GM13976 (cell line): ENCODE measurements at places on chromosomes 11 and 22.

DNA sequence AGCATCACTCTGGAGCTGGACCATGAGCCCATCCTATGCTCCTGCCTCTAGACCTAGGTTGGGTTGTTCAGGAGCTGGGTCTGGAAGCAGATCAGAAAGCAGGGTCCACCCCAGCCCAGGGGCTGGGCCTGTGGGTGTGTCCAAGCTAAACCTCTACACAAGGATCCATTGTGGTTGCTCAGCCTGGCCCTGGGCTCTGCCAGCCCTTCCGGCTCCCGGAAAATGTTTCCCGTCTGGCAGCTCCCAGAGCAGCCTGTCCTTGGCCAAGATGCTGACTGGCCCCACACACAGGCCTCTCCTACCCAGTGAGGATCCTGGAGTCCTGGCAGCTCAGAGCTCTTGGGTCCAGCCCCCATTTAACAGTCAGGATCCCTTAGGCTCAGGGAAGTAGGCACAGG, 35.3 kb upstream of the FCHSD2 start:
- no peak for DNase-seq

DNA sequence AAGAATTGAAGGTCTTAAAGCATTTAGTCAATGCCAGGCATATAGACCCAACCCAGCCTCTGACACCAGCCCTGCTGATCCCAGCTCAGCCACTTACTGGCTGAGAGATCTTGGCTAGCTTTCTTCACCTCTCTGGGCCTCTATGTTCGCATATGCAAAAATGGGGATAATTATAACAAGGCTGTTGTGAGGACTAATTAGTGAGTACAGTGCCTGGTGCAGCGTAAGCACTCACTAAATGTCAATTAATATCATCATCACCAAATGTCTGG, 10.5 kb downstream of the CHST1 start:
- DNase-seq: no peak

DNA sequence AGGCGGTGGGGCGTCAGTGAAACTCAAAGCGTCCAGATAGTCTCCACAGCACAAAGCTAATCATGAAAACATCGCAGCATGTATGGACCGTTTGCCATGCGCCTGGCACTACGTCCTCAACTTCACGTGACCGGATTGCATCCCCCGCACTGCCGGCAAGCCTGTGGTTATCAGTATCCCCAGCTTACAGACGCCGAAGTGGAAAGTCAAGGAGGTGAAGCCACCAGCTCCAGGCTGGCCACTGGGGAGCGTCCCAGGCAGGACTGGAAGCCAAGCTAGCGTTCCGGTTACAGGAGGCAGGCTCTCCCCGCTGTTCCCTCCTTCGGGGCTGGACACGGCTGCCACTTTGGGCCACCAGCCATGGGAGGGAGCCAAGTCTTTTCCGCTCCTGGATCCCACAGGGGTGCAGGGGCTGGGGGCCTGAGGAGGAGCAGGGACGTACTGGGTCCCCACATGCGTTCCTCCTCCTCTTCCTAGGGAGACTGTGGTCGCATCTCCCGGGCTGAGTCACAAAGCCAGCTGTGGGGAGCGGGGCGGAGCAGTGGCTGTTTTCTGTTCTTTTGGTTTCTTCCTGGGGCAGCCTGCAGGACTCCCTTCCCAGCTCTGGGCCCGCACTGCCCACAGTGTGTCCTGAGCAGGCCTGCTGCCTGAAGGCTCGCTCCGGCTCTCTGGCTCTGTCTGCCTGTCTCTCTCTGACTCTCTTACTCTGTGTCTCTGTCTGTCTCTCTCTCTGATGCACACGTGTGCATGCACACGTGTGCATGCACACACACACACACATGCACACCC, 4.3 kb upstream of the OSBPL5 start:
- no peak for DNase-seq

GRCh38 chr11:44315947-44316658, 6.2 kb upstream of the ALX4 start:
- DNase-seq: no peak

DNA sequence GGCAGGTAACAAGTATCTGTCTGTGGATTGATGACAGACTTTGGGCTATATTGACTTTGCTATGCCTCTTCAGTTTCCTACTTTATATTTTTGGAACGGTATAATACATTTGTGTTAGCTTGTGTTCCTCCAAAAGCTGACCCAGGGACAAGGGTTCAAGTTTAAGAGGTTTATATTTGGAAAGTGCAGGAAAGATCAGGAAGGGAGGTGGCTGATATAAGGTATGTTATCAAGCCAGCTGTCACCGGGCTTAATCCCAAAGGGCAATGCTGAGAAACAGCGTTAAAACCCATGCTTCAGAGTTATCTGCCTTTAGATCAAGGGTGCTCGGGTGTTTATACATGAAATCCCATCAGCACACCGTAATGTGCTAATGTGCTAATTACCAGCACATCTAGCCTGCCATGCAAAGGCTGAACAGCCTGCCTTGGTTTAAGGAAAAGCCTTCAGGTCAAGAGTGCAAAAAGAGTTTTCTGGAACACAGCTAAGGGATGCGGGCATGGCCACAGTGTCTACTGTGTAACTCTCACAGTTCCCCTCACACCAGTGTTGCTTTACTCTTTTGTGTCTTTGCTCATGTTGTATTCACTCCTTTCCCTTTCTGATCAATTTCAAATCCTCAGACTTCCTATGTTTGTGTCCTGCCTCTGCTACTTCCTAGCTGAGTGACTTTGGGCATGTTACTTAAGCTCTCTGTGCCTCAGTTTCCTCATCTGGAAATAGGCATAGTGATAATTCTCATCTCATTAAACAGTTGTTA, 77.5 kb downstream of the BDNF start:
- no peak for DNase-seq

DNA sequence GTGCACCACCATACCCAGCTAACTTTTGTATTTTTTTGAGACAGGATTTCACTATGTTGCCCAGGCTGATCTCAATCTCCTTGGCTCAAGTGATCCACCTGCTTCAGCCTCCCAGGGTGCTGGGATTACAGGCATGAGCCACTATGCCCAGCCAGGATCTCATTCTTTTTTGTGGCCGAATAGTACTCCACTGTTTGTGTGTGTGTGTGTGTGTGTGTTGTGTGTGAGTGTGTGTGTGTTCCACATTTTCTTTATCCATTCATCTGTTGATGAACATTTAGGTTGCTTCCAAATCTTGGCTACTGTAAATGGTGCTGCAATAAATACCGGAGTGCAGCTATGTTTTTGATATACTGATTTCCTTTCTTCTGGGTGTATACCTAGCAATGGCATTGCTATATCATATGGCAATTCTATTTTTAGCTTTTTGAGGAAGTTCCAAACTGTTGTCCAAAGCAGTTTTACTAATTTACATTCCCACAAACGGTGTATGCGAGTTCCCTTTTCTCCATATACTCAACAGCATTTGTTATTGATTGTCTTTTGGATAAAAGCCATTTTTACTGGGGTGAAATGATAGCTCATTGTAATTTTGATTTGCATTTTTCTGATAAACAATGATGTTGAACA, 105.4 kb downstream of the TTC28 start:
- no peak for DNase-seq

- no peak for DNase-seq
These were observed 156.5 kb upstream of the SOX6 start for GRCh38 chr11:16512899-16513241.

DNA sequence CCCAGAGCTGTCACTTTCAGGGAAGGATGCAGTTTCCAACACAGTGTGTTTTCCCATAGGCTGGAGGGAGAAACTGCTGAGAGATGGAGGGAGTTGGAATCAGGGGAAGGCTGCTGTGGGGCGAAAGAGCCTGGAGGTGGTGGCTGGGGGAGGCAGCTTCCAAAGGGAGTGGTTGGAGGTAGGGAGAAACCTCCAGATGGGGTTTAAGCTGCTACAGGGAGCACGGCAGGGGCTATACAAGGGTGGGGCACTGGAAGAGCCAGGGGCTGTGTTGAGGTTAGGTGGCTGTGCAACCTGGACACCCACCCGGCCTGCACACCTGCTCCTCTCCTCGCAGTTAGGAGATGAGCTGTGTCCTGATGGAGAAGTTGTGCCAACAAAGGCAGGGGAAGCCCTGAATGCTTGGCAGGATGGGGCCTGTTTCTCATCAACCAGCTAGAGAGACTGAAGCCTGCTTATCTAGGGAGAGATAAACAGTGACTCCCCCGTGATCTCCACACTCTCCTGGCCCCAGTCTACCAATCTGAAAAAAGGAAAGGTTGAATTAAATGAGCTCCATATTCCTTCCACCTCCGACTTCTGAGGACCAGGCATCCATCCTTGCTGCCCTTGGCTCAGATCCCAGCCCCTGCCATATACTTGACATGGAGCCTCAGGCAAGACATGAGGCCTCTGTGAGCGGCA, 3.6 kb upstream of the SLCO2B1 start:
- DNase-seq: no peak

GRCh38 chr11:45238724-45239123, 47.4 kb downstream of the SYT13 start:
- DNase-seq: no peak

GRCh38 chr11:75346912-75347647, 4.4 kb downstream of the ARRB1 start:
- no peak for DNase-seq

GRCh38 chr11:111327908-111328624, 29.7 kb downstream of the POU2AF3 start:
- no peak for DNase-seq

DNA sequence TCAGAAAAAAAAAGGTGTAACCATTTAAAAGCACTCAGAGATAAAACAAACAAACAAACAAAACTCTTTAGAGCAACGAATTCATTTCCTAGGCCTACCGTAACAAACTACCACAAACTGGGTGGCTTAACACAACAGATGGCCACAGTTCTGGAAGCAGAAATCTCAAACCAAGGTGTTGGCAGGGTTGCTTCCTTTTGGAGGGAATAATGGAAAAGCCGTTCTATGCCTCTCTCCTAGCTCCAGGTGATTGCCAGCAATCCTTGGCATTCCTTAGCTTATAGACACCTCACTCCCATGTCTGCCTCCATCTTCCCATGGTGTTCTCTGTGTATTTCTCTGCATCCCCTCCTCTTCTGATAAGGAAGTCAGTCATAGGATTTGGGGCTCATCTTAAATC, 200.4 kb downstream of the RAB38 start:
- DNase-seq: no peak

DNA sequence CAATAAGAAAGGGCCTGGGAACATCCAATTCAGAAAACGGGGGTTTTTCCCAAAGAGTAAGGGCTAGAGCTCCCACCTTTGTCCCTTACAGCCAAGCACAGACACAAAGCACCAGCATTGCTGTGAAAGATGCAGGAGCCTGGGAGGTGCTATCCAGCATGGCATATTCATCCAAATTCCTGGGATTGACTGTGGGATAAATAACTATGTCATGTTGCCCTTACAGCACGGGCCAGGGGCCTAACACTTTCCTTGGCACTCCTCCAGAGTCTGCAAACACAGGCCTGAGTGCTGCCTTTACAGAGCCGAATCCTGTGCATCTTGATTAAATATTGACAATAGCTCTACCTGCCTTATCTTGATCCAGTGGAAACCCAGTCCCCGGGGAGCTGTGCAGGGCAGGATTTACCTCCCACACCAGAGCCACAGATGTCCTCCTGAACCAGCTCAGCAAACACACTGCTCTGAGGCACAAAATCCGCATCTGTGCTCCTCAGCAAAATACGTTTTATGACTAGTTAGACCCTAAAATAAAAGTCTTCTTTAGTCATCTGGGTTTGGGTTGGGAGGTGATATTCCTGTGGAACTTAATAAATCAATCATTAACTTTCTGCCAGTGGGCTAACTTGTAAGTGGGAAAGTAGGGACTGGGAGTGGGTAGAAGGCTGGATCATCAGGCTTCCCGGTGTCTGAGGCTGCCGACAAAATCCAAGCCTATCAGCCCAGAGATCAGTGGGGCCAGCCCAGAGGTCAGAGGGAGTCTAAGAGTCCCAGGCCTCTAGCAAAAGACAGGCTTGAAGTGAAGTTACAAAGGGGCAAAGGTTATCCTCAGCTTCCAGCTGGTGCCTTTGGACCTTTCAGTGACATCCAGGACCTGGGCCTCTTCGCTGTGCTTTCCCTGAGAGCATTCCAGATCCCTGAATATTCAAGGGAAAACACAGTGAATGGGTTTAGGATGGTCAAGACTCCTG, 36.5 kb downstream of the POU2AF3 start:
- no peak for DNase-seq

DNA sequence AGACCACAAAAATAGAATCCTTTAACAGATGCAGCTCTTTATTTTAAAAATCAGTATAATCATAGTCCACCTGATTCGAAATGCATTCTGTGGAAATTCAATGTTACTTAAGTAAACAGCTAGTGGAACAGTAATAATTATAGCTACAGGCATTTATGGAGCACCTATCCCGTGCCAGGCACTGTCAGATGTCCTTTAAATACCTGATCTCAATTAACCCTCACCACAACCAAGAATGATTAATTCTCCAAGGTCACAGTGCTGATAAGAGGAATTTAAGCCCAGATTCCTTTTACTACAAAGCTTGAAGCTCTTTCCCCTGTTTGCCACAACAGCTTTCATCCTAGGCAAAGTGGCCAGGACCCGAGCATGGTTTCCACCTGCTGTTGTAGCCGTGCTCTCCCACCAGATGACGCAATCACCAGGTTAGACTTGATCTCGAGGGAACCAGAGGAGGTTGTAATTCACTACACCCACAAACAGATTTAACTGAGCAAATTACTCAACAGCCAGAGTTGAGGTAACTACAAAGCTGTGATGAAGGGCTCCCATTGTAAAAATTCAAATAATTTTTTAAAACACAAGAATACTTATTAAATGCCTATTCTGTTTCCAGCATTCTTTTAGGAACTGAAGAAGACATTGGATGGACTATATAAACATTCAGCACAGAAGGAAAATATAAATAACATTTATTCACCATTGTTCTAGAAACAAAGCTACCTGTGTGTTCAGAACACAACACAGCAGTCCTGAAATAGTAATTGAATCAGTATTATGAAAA, 10.3 kb downstream of the PRDM10 start:
- DNase-seq: peak; percentile 62

DNA sequence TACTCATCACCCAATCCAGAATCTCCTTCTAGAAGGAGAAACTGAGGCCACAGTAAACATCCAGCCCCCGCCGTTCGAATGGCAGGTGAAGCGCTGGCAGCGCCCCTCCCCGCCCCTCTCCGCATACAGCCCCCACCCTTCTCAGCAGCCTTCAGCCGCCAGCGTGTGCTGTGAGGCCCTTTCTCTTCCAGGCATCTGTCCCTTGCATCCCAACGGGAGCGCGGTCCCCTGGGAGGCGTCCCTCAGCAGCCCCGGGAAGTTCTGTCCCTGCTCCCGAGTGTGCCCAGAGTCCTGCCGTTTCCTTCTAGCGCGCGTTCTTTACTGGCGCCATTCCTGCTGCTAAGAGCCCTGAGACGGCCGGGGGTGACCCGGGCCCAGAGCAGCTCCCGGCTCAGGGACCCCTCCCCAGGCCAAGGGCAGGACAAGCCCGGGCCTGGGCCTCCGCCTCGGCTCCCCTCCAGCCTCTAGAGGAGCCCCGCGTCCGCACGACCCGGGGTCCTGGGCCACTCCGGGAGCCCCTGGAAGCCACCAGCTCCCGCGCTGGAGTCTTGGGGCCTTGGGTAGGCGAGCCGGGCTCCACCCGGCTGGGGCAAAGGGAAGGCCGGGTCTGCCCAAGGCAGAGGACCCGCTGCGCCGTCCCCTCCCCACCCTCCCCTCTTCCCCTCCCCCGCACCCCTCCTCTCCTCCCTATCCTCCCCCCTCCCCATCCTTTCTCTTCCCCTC, 450.4 kb downstream of the OPCML start:
- no peak for DNase-seq

- peak; percentile 51 for DNase-seq
These were observed 13.6 kb upstream of the LGR4 start for GRCh38 chr11:27485930-27486773.
